Liver (tissue), 10 donors: ENCODE measurements at places on chromosomes 6 and 20.

GRCh38 chr6:110786696-110787095 lies 28.6 kb downstream of the CDK19 start:
- H3K36me3 ChIP-seq, result no peaks in the 10 kb centered on the region
- peaks cover 10% of the 10 kb centered on the region for H3K4me1 ChIP-seq
- H3K4me3 ChIP-seq, result no peak overlapping the region
- no peaks in the 10 kb centered on the region for H3K27me3 ChIP-seq
- H3K27ac ChIP-seq, result no peak overlapping the region
- no peak for DNase-seq

DNA sequence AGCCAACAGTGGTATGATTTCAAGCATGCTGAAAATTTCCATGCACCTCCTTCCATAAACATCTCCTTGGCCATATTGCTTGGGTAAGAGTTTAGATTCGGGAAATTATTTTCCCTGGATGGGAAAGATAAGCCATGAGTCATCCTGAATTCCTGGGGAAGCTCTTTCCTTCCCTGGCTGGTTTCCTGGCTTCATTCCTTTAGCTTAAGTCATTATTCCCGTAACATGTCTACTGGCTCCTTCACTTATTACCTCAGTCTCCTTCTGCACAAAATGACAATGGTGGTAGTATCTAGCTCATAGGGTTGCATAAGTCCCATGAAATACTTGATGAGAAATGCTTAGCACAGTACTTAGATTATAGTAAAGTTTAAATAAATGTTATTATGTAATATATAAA lies 27.6 kb downstream of the TINAG start:
- H3K36me3 ChIP-seq, result no peaks in the 10 kb centered on the region
- no peaks in the 10 kb centered on the region for H3K4me1 ChIP-seq
- H3K4me3 ChIP-seq, result no peak overlapping the region
- H3K27ac ChIP-seq, result no peak overlapping the region

DNA sequence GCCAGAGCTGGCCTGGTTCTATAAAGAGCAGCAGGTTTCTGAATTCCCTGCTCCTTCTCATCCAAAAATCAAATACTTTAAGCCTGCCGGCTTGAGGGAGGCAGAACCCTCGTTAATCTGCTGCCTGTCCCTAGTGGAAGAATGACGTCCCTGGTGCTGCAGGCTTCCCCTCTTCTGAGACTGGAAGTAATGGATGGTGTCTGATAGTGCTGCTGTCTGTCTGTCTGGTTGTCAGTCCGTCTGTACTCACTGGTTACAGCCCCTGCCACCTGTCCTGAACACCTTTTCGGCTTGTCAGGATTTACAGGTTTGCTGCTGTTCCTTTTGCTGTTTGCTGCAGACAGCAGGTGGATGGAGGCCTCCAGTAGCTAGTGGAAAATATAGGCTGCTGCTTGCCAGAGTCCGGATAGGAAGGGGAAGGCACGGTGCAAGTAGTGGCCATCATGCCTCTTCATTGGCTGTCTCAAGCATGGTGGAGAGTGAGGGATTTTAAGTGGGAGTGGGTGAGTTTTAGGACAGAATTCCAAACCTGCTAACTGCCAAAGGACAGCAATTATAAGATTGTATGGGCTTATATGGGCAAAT lies 2.5 kb downstream of the RIMS1 start:
- no peak overlapping the region for H3K4me3 ChIP-seq
- no peak for DNase-seq
- H3K27ac ChIP-seq, result no peak overlapping the region
- H3K4me1 ChIP-seq, result peaks cover 5% of the 10 kb centered on the region

GRCh38 chr6:35248965-35249364 lies 10.6 kb upstream of the ZNF76 start:
- no peaks in the 10 kb centered on the region for H3K4me1 ChIP-seq
- no peak for DNase-seq
- H3K36me3 ChIP-seq, result no peaks in the 10 kb centered on the region

- no peak for DNase-seq
- no peak overlapping the region for H3K27ac ChIP-seq
- H3K27me3 ChIP-seq, result no peaks in the 10 kb centered on the region
- H3K36me3 ChIP-seq, result no peaks in the 10 kb centered on the region
- peaks cover 6% of the 10 kb centered on the region for H3K4me1 ChIP-seq
- no peak overlapping the region for H3K4me3 ChIP-seq
These were observed 47.8 kb downstream of the MAFB start for GRCh38 chr20:40641202-40641601.
